Stimulated activated CD8-positive, alpha-beta memory T cell treated with anti-CD3 and anti-CD28 coated beads, Interleukin-4, amount 100 ng/mL, for 24 hours (primary cell): ENCODE measurements at places on chromosomes 2 and 18.

DNA sequence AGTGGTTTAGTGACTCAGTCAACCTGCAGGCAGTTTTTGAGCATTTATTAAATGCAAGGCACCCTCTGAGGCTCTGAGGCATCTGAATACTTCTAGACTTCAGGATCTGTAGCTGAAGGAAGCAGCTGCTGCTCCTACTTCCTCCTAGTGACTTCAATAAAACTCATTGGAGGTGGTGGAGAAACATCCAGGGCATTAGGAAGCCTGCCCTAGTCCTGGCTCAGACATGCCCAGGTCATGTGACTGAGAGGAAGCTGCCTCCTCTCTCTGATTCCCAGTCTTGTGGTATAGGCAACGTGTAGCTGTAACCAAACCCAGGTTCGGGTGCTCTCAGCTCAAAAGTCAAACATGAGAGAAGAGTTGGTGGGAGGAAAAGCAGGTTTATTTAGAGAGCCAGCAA lies 287.2 kb upstream of the GYPC start:
- no peak for DNase-seq

DNA sequence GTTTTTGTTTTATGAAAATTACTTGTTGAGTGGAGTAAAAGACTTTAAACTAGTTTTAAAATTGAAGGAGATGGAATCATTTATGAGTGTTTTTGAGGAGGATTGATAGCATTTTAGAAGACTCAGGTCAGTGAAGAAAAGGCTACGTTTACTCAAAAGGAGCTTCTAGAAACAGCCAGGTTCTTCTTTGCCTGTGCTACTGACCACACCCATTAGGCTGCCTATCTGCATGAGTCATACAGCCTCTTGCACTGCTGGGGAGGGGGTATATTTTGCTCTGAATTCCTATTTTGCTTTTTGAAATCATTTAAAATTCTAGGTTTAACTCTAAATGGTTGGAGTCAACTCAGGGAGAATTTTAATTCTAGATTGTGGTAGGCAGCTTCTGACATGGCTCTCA lies 22.3 kb downstream of the EFEMP1 start:
- no peak for DNase-seq

DNA sequence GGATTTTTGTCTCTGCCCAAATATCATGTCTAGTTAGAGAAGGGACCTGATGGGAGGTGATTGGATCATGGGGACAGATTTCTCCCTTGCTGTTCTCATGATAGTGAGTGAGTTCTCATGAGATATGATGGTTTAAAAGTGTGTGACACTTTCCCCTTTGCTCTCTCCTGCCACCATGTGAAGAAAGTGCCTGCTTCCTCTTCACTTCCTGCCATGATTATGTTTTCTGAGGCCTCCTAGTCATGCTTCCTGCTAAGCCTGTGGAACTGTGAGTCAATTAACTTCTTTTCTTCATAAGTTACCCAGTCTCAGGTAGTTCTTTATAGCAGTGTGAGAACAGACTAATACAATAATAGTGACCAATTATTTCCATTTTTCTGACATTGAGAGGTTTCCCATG lies 167.3 kb upstream of the CYRIA start:
- no peak for DNase-seq

GRCh38 chr2:56741601-56742102 lies 557.9 kb downstream of the CCDC85A start:
- no peak for DNase-seq

DNA sequence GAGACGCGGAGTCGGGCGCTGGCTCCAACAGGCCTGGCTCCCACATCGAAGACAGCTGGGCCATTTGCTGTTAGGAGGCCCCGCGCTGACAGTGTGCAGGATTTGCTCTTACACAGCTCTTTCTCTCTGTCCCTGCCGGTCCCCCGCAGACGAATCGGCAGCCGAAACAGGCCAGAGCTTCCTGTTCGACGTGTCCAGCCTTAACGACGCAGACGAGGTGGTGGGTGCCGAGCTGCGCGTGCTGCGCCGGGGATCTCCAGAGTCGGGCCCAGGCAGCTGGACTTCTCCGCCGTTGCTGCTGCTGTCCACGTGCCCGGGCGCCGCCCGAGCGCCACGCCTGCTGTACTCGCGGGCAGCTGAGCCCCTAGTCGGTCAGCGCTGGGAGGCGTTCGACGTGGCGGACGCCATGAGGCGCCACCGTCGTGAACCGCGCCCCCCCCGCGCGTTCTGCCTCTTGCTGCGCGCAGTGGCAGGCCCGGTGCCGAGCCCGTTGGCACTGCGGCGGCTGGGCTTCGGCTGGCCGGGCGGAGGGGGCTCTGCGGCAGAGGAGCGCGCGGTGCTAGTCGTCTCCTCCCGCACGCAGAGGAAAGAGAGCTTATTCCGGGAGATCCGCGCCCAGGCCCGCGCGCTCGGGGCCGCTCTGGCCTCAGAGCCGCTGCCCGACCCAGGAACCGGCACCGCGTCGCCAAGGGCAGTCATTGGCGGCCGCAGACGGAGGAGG lies 3.5 kb downstream of the GDF7 start:
- no peak for DNase-seq

DNA sequence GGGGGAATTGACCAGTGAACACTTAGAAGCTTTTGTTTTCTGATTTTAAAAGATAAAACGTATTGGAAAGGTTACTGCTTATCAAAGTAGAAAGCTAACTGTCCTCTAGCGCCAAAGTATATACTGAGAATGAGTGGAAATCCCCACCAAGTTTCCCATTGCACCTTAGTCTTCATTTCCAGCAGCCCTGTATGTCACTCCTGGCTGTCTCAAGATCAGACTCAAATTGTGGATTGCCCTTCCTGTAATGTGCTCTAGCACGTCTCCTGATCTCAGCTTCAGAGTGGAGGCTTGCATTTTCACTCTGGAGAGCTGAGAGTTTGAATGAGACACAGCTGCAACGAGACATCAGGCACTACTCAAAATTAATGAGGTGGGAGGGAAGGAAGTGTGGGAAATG lies 26.6 kb downstream of the MFF start:
- no peak for DNase-seq

- DNase-seq, result no peak
These were observed 125.8 kb downstream of the UBE2E3 start for GRCh38 chr2:181106229-181106628.

- DNase-seq, result no peak
These were observed 54.7 kb upstream of the RIOK3 start for GRCh38 chr18:23398401-23398800.

DNA sequence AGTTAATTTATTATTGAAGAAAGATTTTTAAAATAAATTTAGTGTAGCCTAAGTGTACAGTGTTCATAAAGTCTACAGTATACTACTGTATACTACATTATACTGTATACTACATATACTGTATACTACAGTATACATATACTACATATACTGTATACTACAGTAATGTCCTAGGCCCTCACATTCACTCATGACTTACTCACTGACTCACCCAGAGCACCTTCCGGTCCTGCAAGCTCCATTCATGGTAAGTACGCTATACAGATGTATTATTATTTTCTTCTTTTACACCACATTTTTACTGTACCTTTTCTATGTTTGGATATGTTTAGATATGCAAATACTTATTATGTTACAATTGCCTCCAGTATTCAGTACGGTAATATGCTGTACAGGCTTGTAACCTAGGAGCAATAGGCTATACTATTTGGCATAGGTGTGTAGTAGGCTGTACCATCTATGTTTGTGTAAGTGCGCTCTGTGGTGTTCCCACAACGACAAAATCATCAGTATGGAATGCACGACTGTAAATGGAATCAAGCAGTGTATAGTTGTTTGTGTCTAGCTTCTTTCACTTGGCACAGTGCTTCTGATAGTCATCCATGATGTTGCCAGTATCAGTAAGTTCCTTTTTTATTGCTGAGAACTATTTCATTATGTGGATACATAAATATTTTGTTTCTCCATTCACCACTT lies 245.7 kb downstream of the MTX2 start:
- no peak for DNase-seq

DNA sequence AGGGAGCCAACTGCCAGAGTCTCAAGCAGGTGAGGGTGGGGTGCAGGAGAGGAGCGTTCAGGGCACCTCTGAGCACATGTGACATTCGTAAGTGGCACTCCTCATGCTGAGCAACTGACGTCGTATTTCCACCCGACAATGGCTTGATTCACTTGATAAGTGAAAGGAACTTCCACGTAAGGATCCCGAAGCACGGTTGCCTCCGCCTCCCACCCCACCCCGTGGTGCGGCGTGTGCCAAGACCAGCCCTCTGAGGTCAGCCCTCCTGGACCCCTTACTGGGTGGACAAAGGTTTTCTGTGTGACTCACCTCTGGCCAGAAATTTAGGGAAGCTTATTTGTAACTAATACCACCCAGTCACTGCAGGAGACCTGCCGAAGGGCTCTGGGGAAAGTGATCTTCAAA lies 59.9 kb downstream of the AGAP1 start:
- DNase-seq, result no peak
